GM20000 (cell line): ENCODE measurements at places on chromosomes 16 and 17.

GRCh38 chr17:4533523-4534504, 21.4 kb downstream of the MYBBP1A start:
- no peak for DNase-seq

DNA sequence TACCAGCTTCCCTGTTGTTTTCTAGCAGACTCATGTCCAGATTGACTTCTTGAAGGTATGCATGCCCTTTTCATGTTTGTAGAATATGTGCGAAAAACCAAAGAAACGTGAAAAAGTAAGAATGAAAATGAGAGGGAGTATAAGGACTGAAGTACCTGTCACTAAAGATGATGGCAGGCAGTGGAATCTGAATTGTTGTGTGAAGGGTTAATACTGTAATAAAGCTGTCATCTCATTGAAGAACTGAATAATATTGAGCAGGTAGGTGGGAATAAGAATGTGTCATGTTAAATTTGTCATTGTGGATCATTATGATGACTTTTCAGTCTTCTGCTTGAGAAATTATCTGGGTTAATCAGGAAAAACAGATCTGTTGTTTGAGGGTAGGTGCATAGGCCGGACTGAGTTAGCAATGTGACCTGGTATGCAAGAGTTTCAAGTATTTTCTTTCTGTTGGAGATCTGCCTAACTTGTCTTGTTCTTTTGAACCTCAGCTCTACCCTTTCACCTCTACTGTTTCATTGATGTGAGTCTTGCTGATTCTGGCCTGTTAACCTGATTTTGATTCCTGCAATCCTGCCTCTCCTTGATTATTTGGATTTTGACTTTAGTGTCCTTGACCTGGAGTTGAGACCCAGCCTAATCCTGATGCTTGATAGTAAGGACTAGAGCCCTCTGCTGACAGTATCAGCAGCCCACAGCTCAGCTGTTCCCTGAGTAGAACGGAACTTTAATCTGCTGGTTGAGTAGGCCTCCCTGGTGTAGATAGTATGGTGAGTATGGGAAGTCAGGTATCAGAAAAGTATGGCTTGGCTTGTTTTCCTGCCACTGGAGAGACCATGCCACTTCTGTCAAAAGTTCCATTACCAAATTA, 64.6 kb downstream of the MAP2K4 start:
- no peak for DNase-seq

GRCh38 chr16:4612977-4613635, 1.6 kb downstream of the UBALD1 start:
- DNase-seq: no peak

DNA sequence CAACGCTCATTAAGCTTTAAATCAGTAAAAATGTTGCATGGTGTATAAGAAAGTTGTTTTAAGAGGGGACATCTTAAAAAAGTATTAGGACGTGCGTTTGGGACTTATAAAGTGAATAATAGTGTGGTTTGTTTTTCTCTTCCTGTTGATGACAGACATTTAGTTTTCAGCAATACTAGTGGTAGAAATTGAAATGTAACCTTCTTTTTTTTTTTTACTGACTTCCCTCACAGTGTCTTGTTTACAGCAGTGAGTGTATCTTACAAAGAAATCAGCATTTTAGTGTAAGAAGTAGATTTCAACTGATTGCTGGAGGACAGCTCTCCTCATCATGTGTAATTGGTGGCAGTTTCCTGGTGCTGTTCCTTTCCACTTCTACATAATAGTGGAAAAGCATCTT, 39.6 kb downstream of the CYLD start:
- DNase-seq: no peak

- DNase-seq: no peak
These were observed 160.2 kb upstream of the CHMP6 start for GRCh38 chr17:80831491-80831890.

DNA sequence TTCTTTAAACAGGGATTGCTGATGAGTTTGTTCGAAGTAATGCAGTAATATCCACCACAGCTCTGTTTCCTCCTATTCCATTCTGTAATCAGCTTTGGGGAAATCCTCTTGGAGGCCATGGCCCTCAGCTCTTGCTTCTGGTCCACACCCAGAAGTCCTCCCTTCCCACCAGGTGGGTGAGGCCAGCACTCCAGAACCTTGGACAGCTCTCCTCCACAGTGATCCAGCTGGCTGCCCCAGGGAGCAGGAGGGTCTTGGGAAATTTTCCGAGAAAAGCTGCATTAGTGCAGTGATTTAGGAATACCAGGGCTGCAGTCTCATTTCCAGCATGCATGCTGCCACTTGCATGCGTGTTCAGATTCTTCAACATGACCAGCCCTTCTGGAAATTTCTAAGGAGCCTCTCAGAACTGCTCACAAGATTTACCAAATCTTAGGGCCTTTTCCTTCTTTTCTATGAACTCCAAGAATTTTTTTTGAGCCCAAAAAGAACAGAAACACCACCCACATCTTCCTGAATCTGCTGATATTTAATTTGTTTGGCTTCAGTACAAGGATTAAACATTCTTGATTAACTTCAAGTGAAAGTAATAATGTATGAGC, 4.2 kb downstream of the SMPD3 start:
- peak; percentile 29 for DNase-seq

DNA sequence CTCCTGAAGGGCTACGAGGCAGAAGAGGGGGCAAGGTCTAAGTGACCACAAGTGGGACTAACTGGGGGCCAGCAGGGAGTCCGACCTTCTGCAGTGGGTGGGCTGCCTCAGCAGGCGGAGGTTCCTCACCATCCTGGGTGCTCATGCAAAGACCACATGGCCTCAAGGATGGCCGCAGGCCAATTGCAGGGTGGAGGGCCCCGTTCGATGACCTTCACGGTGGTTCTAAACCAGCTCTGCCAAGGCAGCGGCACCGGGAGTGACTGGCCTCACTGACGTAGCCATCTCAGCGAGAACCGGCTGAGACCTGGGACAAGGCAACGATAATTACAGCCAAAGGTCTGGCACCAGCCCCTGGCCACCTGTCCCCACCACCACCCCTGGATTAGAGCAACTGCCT, 5.7 kb downstream of the SMIM5 start:
- DNase-seq: no peak

DNA sequence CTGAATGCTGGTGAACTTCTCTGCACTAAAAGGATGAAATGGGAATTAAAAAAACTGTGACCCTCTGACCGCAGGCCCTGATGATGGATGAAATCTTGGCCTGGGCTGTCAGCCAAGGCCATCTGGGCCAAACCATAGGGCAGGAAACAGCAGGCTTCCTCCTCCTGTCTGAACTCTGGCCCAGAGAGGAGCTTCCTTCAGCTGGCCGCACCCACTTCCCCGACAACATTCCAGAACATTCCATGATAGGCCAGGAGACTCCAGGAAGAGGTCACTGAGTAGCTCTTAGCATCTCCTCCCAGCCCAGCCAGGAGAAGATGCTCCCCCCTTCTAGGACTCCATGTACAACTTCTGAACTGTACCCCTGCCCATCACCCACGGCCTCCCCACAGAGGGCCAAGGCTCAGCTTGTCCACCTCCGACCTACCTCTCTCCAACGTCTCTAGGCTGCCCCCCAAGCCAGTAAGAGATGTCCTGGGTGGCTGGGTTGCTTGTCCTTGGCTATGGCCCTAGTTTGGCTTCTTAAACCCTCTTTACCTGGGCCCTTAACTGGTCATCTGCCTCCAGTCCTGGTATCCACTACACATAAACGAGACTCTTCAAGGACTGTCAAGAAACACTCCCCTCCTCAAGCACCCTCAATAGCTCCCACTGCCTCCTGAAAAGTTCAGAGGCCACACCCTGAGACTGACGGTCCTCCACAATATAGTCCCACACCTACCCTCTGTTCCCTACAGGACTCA, 1.7 kb downstream of the RPH3AL start:
- DNase-seq: no peak

DNA sequence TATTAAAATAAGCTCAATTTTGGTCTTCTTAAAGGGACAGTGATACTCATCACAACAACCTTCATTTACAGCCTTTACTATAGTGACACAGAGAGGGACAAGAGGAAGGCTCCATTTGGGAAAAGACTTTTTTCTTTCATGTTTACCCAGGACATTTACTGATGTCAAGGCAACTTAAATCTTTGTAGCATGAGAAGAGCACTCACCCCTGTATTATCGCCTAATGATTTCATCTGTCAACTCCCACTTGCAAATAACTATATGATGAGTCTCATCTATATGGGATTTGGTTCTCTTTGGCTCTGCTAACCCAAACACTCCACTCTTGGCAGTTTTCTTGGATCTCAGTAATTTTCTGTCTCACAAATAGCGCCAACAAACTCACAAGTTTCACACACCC, 24.1 kb downstream of the BLMH start:
- DNase-seq: no peak

- DNase-seq: peak; percentile 54
These were observed 192.8 kb downstream of the MAP2K6 start for GRCh38 chr17:69607162-69607834.

GRCh38 chr17:8821446-8822105, 22.4 kb upstream of the MFSD6L start:
- DNase-seq: no peak

- DNase-seq: no peak
These were observed 27.9 kb downstream of the SMURF2 start for GRCh38 chr17:64634218-64634617.

GRCh38 chr16:714558-715476, at the start of gene METRN:
TSS of gene METRN (plus strand) at chr16:715118. CDS start at chr16:715290, 172 bp downstream.
- DNase-seq: peak; percentile 98

DNA sequence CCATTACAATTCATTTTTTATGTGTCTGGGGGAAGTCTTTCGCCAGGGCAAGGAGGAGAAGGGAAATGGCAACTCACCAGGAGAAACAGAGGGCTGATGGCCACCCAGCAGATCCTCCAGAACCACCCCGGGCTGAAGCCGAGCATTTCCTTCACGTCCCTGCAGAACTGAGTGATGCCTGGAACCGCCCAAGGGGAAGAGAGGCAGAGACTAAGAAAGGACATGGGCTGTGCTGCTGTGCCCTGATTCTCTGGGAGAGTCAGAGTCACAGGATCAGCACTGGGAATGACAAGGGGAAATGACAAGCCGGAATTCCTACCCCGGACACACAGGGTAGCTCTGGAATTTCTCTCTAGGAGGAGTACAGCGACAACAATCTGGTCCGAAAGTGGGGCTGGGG, 27.8 kb downstream of the SLC6A4 start:
- no peak for DNase-seq

- no peak for DNase-seq
These were observed 106.3 kb downstream of the C16orf95 start for GRCh38 chr16:87210894-87211293.

GRCh38 chr16:50889276-50889675, 147.4 kb downstream of the CYLD start:
- no peak for DNase-seq

GRCh38 chr16:68700120-68700519, 37.0 kb upstream of the CDH1 start:
- no peak for DNase-seq

- peak; percentile 76 for DNase-seq
These were observed at the start of gene IKZF3 for GRCh38 chr17:39863918-39864746. TSS of gene IKZF3 (minus strand) at chr17:39864312. CDS start at chr17:39864126, 186 bp downstream.

DNA sequence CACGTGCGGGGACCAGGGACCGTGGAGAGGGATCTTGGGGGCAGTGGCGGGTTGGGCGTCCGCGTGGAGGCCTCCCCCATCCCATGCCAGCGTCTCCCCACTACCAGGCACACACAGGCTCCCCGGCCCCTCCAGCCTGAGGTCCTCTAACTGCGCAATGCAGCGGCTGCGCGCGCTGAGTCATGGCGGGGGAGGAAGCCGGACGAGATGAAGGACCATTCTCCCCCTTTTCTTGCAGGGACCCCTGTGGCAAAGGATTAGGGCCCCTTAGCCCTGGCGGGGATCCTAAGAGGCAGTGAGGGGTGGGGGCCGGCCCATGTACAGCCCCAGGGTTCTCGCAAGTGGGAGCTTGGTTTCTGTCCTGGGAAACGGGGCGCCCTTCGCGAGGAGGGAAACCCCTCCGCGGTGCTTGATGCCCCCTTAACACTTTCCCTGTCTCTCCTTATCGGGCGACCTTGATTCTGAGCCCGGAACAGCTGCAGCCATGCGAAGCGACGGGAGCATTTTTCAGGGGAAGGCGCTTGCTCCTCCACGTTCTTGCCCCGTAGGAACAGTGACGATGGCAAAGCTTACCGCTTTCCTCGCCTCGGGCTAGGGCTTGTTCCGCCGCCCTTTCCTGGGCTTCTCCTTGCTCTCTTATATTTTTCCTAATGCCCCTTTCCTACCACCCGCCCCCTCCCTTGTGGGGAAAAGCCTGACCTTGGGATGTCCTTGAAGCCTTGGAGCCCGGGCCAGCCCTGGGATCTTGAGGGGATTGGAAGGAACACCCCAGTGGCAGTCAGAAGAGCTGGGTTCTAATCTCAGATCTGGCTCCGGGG, 592 bp downstream of the ALDOA start:
- no peak for DNase-seq

- DNase-seq: no peak
These were observed 24.8 kb downstream of the G6PC3 start for GRCh38 chr17:44095388-44095646.

DNA sequence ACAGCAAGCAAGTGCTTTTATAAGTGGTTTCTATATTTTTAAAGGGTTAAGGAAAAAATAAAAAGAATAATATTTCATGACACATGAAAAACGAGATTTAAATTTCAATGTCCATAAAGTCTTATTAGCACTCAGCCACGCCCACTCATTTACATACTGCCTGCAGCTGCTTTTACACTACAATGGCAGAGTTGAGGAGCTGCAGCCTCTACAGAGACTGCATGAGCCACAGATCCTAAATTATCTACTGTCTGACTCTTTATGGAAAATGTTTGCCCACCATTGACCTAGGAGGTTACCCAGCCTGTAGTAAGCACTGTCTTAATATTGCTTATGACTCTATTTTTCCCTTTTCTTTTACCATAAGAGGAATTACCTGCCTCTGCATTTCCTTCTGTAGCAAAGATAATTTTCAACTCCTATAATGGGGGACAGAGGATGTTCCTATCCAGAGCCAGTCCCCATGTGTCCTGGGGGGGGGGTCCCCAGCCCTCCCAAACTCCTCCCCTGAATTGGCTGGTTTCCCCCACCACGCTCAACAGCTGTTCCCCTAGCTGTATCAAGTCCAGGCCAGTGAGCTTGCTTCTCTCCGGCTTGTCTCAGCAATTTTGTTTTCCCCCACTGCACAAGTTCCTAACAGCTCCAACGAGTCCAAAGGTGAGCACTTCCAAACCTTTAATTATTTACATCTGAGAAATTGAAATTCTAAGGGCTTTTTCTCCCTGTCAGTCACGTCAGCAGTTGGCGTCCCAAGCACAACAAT, 139.4 kb upstream of the ERCC4 start:
- DNase-seq: no peak

DNA sequence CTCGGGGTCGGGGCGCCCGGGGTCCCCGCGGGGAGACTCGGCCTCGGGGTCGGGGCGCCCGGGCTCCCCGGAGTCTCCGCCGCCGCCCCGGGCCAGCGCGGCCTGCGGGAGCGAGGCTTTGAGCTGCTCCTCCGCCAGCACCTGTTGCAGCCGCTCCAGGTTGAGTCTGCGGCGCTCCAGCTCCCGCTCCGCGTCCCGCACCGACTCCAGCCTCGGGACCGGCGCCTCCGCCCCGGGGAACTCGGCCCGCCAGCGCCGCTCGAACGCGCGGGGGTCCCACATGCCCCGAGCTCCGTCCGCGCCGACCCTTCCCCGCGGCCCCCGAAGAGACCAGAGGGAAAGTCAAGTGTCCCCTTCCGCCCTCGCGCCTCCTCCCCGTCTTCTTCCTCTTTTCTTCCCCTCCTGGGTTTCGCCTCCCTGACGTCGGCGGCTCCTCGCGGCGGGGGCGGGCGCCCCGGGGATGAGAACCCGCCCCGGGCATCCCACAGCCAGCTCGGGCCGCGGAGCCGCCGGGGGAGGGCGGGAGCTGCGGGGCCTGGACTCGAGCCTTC, 40.8 kb upstream of the BHLHA9 start:
- peak; percentile 98 for DNase-seq

GRCh38 chr16:1193825-1194581, 31.1 kb downstream of the TPSG1 start:
- no peak for DNase-seq

GRCh38 chr16:47884116-47884725, 271.6 kb downstream of the ABCC12 start:
- no peak for DNase-seq
